ENCODE measurements at places on chromosomes 11 and 22.

GRCh38 chr11:12537778-12538401 lies 136.3 kb upstream of the TEAD1 start:
- DNase-seq: no peak

- no peak for DNase-seq
These were observed 9.4 kb downstream of the EHD1 start for GRCh38 chr11:64868904-64869570.

GRCh38 chr11:65448074-65448417 lies 25.4 kb downstream of the NEAT1 start:
- DNase-seq: no peak

DNA sequence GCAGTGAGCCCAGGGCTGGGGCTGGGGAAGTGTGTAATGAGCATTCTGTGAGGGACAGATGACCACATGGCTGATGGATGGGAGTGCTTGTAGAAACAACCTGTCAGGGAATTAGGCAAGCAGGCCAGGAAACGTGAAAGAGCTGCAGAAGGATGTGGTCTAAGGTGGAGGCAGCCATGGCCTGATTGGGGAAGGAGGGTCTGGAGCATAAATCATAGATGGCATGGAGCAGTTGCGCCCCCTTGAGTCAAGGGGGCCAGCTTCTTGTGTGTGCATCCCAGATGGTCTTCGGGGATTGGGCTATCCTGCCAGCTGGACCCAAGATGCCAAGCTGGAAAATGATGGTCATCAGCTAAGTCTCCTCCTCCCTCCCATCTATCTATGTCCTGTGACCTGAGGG lies 119.4 kb upstream of the CLPB start:
- peak; percentile 43 for DNase-seq

Data from HAP-1 (cell line).